Stimulated activated CD4-positive, alpha-beta T cell treated with anti-CD3 and anti-CD28 coated beads, Interleukin-15, amount 100 ng/mL, for 1 hour (primary cell): ENCODE measurements at places on chromosomes 4 and X.

DNA sequence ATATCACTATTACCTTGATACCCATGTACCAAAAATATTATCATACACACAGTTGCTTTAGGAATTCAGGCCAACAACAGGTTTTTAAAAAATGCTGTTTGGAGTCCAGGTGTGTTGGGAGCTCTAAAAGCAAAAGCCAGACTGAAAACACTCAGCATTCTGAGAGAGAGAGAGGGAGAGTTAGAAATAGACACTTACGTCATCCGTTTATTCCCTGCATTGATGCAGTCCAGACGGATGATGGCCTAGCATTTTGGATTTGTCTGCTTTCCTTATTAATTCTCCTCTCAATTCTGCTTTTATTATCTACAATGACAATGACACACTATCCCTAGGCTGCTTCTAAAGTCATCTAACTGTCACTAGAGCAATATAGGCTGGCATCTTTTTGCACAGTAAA lies 358.3 kb upstream of the BOD1L1 start:
- no peak for DNase-seq

GRCh38 chr4:147479786-147480185 lies 1.1 kb upstream of the EDNRA start:
- no peak for DNase-seq

DNA sequence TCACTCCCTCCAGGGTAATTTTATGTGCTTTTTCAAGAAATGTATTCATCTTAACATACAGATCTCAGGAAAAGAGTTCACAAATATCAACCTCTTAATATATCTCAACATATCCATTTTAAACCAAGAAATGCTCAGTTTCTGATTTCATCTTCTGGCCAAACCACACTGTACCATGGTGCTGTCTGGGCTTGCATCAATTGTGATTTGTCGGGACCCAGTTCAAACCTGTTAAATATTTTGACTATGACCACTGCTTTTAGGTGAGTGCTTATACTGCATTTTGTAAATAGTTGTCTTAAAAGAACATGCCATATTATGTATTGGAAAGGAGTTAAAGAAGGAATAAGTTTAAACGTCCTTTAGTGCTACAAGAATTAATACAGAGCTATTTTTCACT lies 352.1 kb downstream of the SPOCK3 start:
- no peak for DNase-seq

GRCh38 chrX:41630091-41630490 lies 58.7 kb upstream of the GPR34 start:
- DNase-seq, result no peak

DNA sequence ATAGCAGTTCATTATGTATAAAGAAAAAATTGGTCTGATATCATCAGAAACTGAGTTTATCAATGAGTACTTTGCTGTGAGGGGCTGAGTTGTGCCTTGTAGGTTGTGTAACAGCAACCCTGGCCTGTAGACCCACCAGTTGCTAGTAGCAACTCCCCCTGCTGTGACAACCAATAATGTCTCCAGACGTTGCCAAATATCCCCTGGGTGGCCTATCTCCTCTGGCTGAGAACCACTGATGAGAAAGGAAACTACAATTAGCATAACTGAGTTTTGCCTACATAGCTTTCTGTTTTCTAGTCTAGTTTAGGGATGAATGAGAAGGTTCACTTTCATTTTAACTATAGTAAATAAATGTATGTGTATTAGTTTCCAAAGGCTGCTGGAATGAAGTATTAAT lies 234.1 kb downstream of the CPE start:
- no peak for DNase-seq

- DNase-seq, result no peak
Observed at GRCh38 chr4:45370408-45370807, 644.1 kb upstream of the GNPDA2 start.

- no peak for DNase-seq
Observed at GRCh38 chrX:101484135-101484534, 1.1 kb upstream of the ARMCX4 start.

GRCh38 chr4:114057746-114058145 lies 78.3 kb upstream of the ARSJ start:
- no peak for DNase-seq

DNA sequence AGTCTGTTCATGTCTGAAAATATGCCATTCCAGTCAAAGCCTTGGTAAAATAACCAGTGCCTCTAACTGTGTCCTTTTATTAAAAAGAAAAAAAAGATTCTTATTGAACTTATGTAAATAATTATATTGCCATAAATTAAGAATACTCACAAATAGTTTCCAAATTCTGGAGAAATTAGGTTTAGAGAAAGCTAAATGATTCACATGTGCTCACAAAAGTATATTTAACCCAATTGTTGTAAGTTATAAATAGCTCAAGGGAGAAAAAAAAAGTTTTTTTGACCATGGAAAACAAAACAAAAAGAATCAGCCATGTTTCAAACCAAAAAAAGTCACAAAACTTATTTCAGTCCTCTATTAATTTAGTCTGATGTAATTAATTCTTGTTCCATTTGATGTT lies 25.3 kb upstream of the HERC6 start:
- no peak for DNase-seq

DNA sequence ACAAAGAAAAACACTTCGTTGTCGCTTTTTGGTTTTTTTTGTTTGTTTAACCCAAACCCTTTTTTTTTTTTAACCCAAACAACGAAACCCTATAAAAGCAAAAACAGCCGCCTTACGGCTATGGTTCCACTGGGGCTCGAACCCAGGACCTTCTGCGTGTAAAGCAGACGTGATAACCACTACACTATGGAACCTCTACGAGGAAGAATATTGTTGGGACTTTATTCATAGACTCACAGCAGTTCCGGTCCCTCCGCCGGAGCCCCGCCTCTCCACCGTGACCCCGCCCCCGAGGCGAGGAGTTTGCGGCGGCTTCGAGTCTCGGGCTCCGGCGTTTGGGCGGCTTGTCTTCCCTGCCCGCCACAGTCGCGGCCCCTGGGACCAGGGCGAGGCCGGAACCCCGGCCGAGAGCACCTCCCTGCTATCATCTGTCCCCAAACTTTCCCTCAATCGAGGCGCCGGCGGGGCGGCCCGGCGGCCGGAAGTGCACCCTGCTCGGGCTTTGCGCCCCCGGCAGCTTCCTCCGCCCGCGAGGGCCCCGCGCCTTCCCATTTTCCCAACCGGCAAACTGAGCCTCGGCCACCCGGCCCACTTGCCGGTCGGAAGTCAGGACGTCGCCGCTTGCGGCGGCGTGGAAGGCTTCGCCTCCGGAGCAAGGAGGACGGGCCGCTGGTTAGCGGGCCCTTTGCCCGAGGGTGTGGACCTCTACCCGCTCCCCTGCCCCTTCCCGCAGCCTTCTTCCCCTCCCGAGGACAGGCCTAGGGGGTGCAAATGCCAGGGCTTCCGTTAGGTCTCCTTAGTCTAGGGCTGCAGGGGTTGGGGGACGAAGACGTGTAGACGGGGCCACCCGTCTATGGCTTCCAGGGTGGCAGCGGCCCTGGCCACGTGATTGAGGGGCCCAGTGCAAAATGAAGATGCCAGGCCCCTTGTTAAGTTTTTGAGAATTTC lies 3.2 kb upstream of the RS1 start:
- DNase-seq, result peak; percentile 67

DNA sequence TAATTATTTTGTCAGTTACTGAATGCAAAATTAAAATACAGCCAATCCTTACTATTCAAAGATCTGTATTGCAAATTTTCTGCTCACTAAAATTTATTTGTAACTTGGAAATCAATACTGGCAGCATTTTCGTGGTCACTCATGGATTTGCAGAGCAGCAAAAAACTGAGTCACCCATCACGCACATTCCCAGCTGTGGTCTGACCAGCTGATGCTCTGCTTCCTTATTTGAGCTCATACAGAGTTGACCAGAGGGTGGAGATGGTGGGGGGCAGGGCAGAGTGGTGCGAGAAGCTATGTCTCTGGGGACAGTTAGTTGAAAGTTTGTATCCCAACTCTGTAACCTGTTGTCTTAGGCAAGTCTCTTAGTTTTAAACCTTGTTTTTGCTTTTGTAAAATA lies 214.8 kb downstream of the SPCS3 start:
- DNase-seq, result no peak

DNA sequence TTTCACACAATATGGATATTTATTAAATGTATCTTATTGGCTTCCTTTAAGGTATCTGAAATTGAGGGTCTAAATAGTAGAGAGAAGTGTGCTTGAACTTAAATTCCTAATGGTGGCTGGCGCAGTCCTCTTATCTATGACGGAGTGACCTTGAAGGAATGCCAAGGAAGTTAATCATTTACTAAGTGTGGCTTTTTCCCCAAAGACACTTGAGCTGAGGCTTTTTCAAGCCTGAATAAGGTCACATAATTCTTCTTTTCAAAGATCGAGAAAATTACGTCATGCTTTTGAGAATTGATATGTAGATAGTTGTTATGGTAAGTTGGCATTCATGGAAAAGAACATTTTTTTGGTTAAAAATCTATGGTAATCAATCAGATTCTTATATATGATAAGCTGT lies 11.7 kb upstream of the PRPS2 start:
- no peak for DNase-seq

- no peak for DNase-seq
Observed at GRCh38 chr4:181176306-181176705, 1066.9 kb upstream of the TENM3 start.

DNA sequence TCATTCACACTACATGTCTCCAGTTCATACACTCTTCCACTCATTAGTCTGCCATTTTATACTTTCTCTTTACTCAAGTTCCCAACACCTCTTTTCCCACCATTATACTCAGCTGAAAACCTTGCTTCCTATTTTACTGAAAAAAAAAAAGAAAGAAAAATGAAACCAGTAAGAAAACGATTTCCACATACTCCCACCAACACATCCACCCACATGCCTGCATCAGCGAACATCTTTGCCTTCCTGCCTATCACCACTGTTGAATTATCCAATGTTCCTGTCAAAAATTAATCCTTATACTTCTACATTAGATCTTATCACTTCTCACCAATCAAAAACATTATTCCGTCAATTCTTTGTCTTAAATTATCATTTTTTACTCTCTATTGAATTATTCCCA lies 188.1 kb upstream of the FAM241A start:
- DNase-seq, result no peak

DNA sequence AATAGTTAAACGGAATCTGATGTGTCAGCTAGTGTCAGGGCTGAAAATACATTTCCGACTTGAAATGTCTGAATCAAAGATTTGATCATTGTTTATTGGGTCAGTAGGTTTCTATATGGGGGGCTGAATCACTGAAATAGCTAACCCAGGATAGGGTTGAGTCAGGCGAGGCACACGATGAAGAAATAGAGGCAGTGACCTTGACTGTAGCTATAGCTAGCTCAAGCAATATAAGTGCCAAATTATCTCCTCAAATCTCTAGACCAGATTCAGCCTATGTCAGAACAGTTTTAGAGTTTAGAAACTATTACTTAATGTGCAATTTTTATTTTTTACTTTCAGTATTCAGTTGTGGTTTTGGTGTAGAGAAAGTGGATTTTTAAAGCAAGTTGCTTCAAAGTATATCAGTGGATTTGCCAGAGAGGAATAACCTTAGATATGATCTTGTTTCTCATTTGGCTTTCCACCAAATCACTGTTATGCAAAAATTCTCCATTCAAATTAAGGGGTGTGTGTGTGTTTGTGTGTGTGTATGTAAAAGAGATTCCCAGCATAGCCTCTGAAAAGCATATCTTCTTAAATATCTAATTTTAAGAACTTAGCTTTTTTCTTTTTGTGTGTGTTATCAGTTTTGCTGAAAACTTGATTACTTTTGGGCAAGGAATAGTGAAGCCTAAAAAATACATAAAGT lies 100.3 kb upstream of the RPL34 start:
- DNase-seq, result no peak

- DNase-seq, result no peak
Observed at GRCh38 chr4:48015216-48015615, 1.3 kb downstream of the CNGA1 start.

DNA sequence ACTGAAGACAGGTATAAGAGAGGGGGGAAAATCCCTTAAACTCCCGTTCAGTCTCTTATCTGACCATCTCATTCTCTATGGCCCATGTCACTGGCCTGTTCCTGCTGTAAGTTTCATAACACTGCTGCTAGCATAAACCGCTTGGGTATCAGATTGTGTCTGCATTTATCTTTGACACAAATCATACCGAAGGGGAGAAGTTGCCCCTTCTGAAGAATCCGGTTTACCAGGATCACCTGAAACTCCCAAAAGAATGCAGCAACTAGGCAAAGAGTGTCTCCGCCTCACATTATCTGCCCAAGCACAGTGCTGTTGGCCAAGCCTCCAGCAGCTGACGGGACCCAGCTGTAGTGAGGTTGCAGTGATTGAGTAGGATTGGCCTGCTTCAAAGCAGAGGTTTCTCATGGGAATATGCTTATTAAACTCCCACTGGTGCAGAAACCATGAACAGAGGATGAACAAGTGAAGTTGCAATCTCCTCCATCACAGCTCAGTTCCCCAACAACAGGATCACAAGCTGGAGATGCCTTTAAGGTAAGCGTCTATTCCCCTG lies 71.3 kb upstream of the PUDP start:
- DNase-seq, result no peak

DNA sequence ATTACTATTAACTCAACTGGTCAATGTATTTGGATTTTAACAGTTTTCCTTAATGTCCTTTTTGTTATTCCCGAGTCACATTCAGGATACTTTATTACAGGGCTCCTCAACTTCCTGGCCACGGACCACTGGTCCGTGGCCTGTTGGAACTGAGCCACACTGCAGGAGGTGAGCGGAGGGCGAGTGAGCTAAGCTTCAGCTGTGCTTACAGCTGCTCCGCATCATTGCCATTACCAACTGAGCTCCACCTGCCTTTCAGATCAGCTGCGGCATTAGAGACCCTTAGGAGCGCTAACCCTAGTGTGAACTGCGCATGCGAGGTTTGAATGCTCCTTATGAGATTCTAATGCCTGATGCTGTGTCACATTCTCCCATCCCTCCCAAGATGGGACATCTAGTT lies 591.7 kb downstream of the CCSER1 start:
- no peak for DNase-seq

GRCh38 chr4:15781427-15782095 lies 3.4 kb downstream of the CD38 start:
- DNase-seq, result no peak

GRCh38 chrX:150547375-150548115 lies 20.9 kb upstream of the MTM1 start:
- no peak for DNase-seq

- no peak for DNase-seq
Observed at GRCh38 chr4:184764601-184765000, 30.7 kb upstream of the CENPU start.

DNA sequence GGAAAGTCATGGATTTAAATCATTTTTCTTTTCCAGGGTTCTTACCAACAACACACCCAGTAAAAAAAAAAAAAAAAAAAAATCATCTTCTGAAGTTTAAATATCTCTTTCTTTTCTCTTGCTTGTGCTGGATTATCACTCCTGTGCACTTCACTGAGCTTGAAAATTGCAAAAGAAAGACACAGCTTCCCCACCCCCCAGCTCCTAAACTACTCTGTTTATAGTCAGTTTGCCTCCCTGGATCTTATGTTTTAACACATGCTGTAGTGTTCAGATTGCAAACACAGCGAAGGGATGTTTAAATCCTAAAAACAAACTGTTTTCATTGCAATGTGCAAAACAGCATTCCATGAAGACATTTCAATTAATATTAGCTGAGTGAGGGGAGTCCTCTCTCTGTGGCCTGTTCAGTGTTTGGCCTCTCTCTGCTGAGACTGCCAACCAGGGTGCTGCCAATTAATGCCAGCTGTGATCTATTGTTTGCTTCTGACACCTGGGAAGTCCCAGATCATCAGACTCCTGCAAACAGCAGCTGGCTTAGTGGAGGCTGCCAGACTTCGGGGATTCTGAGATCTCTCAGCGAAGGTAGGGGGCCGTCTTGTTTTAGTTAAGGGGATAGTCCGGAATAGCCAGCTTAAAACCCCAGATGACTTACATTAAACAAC lies 171.1 kb upstream of the PITX2 start:
- DNase-seq, result no peak
